ENCODE measurements at places on chromosomes 5 and 9. TPM values are rescaled to one million over a fixed set of nuclear protein-coding genes. Genes with fewer than 3 reads are reported as not detected.

FAM153A gene
- not detected for total RNA-seq

TJP2 gene
- 57.6 TPM for total RNA-seq

MRPL50 gene
- 7.8 TPM for total RNA-seq

IL9 gene
- total RNA-seq: not detected

PCDHGC5 gene
- 0.65 TPM for total RNA-seq

PRRX2 gene
- 8.3 TPM for total RNA-seq

MLANA gene
- not detected for total RNA-seq

IRX2 gene
- total RNA-seq: 0.72 TPM

PTGER4 gene
- 36.9 TPM for total RNA-seq

CNOT8 gene
- 68.2 TPM for total RNA-seq

TOR1A gene
- total RNA-seq: 57.2 TPM

AGXT2 gene
- total RNA-seq: not detected

QRFP gene
- total RNA-seq: not detected

CYLC2 gene
- not detected for total RNA-seq

FBP1 gene
- total RNA-seq: not detected

HMMR gene
- 11.3 TPM for total RNA-seq
